Stimulated activated CD8-positive, alpha-beta memory T cell treated with anti-CD3 and anti-CD28 coated beads, Interleukin-4, amount 100 ng/mL, for 1 hour (primary cell): ENCODE measurements at places on chromosomes 3 and 15.

- DNase-seq = peak; percentile 21
Observed at GRCh38 chr3:10223676-10224639, 24.3 kb upstream of the TATDN2 start.

DNA sequence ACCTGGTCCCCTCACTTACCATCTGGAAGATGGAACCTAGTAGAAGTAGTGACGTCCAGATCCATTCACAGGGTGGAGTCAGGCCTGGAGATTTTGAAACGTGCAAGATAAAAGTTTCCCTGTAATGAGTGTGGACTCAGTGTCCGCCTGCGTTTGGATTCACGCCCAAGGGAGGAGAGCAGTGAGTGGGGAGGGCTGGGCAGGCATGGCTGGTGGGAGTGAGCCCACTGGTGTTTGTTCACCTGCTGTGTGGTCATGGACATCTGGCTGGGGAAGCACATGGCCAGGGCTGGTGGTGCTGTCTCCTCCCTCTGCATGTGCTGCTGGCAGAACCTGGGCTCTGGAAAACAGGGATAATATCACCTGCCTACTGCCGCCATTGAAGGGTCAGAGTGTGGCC, 37.0 kb downstream of the RLBP1 start:
- no peak for DNase-seq

DNA sequence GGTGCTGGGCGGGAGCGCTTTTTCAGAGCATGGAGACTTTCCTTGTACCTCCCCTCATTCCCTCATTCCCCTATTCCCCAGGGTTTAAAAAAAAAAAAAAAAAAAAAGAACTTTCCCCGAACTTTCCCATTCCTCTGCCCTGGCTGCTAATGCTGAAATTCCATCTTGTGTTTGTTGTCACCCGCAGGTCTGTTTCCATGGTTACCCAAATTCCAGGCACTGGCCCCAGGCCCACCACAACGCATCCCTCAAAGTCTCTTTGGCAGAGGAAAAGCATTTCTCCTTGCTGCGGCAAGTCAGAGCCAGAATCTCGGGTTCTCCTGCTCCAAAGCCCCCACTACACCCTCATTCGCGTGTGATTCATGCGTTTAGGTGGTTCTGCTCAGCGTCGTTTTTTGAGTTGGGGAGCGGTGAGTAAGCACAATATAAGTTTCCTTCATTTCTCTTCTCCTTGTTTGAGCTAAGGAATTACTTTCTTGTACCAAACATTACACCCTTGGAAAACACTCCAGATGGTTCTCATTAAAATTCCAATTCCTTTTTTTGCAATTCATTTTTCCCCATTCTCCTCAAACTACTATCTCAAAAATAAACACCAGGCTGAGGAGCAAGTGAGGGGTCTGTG, 21.6 kb downstream of the ANAPC13 start:
- DNase-seq = no peak

- DNase-seq = no peak
Observed at GRCh38 chr3:78659386-78659987, 1108.3 kb downstream of the ROBO1 start.

GRCh38 chr3:155995525-155996370, 124.6 kb upstream of the KCNAB1 start:
- no peak for DNase-seq

DNA sequence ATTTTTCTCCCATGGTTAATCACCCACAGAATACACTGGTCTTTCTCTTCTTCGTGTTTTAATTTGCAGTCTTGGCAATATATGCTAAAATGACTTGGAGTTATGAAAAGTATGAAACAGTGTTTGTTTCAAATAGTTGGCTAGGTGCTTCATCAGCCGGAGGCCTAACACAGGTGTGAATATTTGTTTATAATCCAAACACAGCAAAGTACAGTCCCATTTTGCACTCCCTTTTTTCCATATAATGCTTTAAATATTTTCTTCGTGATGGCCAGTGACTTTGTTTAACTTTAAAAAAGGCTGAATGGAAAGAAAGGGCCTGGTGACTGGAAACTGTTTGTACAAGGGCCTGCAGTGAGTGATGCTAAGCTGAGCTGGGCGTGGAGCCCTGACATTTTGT, 219.7 kb upstream of the LRIG1 start:
- DNase-seq = no peak

GRCh38 chr3:41370307-41370706, 171.0 kb downstream of the CTNNB1 start:
- no peak for DNase-seq

- DNase-seq = peak; percentile 38
Observed at GRCh38 chr3:71478568-71478967, 105.0 kb downstream of the FOXP1 start.

- no peak for DNase-seq
Observed at GRCh38 chr3:117565777-117566176, 856.2 kb downstream of the TUSC7 start.
